ENCODE measurements at places on chromosomes 3 and 15. TPM values are rescaled to one million over a fixed set of nuclear protein-coding genes. Genes with fewer than 3 reads are reported as not detected.

The PAK6 gene
- total RNA-seq: 90.1 TPM

The ZNF385D gene
- not detected for total RNA-seq

The LRRC31 gene
- 5.5 TPM for total RNA-seq

- no peak for DNase-seq
Observed at GRCh38 chr3:164479978-164480377, 598.3 kb downstream of the SI start.

DNA sequence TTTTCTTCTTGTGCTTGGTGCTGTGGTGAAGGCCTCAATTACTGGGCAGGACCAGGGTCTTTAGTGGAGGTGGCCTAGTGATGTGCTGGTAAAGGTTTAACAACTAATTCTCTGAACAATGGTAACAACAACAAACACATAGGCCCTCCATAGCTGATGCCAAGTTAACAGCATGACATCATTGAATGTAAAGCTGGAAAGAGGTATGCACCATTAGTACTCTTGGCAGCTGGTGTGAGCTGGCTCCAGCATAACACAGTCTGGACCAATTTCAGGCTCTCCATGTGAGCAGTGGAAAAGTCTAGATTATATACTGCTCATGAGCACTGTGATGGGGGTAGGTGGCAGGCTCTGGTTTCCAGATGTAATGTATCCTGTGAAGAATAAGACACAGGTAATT lies 61.8 kb downstream of the SLC7A14 start:
- DNase-seq: no peak

DNA sequence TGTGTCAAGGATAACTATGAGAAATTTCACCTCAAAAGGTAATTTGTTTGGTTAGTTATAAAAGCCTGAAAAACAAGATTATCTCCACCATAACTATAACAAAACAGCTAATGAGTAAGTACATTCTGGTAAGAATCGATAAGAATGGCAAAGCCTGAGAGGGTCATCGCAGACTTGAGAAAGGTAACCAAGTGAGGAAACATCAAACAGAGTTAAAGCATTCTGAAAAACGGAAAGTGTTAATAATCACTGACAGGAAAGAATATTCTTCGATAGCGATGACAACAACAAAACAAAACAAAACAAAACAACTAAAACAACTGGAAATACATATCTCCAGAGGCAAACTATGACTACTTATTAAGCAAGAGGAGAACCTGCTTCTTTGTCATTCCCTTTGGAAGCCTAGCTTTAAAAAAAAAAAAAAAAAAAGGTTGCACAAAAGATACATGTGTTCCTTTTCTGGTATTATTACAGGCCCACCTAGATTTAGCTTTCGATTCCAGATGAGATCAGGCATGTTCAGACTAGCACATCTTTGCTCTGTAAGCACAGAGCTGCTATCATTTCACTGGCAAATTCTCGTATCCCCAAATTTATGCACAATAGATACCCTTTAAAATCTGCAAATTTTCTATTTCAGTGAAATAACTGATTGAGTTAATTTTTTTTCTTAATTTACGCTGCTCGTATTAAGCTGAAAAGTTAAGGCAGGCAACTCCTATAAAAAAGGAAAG lies 155.6 kb downstream of the TIGIT start:
- no peak for DNase-seq

All from stomach (tissue), 19 donors.